ENCODE measurements at places on chromosomes 7 and 10.

DNA sequence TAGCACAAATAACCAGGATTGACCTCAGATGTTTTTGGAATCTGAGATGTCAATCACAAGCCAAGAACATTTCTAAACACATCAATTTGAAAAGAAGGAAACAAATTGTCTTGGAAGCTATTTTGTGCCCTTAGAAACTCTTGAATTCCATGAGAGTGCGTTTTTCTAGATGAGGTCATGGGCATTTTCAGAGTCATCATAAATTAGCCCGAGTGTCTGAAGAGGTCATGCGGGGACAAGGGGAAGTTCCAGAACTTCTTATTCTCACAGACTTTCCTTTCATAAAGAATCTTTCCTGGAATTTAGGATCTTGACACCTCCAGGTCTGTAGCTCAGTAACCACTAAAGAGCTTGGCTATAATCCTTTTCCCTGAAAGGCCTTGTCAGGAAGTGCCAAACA is 28.2 kb downstream of the IL2RA start:
- no peak for DNase-seq

GRCh38 chr10:130492266-130492934 is 356.2 kb downstream of the GLRX3 start:
- no peak for DNase-seq

GRCh38 chr7:1859266-1860035 is 189.4 kb downstream of the ELFN1 start:
- no peak for DNase-seq

DNA sequence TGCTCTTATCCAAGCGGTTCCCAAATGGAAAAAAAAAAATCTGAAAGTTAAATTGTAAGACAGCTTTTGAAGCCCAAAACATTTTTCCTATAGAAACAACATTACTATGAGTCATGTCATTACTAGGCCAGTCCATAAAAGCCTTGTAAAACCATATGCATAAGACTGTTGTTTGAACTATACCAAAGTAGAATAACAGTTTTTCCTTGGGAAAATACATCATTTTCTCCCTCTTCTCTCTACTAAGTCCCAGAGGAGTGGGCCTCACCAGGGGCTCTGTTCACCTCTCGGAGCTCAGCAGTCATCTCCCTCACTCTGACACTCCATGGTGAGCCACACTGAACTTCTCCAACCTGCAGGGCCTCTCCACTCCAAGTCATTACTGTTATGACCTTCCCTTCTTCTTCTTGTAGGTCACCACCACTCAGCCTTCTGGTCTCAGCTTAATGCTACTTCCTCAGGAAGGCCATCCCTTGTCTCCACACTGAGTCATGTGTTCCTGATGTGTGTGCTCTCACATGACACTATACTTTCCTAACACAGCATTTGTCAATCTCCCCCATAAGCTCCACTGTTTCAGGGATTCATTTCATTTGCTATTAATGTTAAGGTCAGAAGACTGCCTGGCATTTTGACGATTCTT is 32.5 kb downstream of the ZNF438 start:
- no peak for DNase-seq

DNA sequence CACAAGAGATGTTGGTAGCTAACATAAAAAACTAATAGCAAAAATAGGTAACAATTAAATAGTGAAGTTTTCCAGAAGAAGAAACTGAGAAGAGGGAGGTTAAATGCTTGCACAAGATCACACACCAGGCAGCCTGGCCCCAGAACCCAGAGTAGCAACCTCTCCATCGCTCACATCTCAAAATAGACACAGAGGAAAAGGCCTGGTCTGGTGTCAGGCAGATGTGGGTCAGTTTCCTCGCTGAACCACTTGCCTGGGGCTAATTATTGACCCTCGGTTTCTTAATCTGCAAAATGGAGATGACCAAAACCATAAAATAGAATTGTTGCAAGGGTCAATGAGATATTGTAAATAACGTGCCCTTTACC is 44.5 kb upstream of the STK17A start:
- DNase-seq: no peak
